Globus pallidus (tissue), 1 donor: ENCODE measurements at places on chromosomes 6 and 20.

DNA sequence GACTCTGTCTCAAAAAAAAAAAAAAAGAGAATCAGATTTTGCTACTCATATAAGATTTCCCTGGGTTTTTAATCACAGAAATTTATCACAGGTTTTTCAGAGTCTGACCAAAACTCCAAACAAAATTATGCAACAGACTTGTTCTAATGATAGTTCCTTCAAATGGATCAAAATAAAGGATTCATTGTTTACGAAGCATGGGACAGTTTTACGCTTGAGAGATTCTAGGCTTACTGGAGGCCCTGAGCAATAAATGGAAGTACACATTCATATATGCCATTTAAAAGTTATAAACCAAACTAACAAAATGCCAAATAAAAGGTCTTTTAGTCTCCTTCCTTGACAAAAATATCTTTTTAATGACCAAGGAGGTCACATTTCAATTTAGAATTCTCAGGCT, 245.1 kb upstream of the KCNQ5 start:
- peak; percentile 3 for DNase-seq

GRCh38 chr6:155100087-155100486, 105.0 kb downstream of the TIAM2 start:
- DNase-seq = no peak

DNA sequence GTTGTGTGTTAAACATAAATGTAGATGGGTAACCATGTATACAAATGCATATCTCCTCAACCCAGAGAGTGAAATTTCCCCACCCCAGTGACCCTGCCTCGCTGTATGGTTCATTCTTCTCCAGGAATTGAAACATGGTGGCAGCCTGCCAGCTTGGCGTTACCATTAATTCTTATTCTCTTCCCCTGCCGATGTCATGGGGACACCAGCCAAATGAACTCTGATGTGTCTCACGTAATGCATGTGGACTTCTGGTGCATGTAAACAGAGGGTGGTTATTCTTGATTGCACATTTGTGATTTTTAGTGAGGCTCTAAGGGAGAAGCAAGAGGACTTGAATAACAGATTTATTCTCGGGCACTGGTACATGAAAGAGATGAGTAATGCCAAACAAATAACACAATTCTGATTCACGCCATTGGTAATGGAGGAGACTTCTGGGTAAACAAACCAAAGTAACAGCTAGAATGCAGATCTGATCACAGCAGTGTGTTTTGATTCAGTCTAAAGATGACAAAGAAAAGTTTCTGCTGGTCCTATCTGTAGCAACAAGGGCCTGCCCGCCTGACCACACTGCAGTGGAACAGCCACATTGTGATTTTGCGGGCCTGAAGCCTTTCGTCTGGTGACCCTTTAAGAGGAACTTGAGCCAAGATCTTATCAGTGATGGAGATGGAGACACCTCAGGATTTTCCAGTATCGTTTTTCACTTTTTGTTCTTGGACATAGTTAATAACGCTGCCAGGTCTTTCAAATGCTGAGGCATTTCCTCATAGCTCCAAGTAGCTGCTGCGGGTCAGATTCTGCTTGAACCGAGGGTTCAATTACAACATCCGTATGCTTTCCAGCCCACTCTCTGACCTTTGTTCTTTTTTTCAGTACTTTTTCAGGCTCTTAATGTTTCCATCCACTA, 171.8 kb upstream of the AKAP12 start:
- DNase-seq = peak; percentile 47

GRCh38 chr6:90040931-90041330, 146.7 kb downstream of the GJA10 start:
- peak; percentile 69 for DNase-seq
